ENCODE measurements at places on chromosomes 3 and 15.
A peak's percentile ranks its signal among the peaks of the same experiment; 100 is the strongest.

DNA sequence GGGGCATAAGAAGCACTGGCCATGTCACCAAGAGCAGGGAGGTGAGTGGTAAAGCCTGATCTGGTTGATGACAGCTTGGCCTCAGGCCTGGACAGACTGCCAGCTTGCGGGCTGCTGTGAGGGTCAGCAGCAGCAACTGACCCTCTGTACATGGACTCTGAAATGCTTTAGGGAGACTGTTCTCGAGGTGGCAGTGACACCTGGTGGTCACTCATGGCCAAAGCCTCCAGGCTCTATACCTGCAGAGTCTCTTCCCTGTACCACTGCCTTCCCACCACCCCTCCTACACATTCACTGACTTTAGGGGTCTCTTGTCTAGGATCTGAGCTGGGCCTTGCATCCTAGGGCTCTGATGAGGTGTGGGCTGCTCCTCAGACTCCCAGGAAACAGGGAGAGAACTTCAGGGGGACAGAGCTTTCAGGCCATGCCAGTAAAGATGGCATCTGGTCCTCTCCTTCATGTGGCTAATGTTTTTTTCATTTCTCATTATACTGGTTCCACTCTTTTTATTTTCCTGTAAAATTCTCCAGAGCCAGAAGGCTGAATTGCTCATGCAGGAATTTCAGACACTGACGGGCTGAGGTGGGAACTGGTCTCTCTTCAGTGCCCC, 17.2 kb upstream of the TIMP4 start:
- peak; percentile 69 for DNase-seq

- no peak for DNase-seq
Measured at GRCh38 chr3:171531716-171532115, 71.5 kb upstream of the TNIK start.

- no peak for DNase-seq
Measured at GRCh38 chr3:38578551-38578950, 70.9 kb downstream of the SCN5A start.

GRCh38 chr3:126125341-126125740, 41.4 kb upstream of the SLC41A3 start:
- DNase-seq, result no peak

GRCh38 chr3:106566277-106566676, 697.5 kb upstream of the CBLB start:
- DNase-seq, result no peak

- no peak for DNase-seq
Measured at GRCh38 chr3:83941990-83942745, 1016.6 kb upstream of the CADM2 start.

- DNase-seq, result no peak
Measured at GRCh38 chr15:86558686-86559085, 479.0 kb downstream of the AGBL1 start.
